ENCODE measurements at places on chromosomes 12 and 14. TPM values are rescaled to one million over a fixed set of nuclear protein-coding genes. Genes with fewer than 3 reads are reported as not detected.

The PTHLH gene
- 2.5 TPM for total RNA-seq

- H3K4me3 ChIP-seq: no peak overlapping the region
- H3K27me3 ChIP-seq: no peaks in the 10 kb centered on the region
- DNase-seq: no peak
- no peaks in the 10 kb centered on the region for H3K36me3 ChIP-seq
- H3K4me1 ChIP-seq: peaks cover 2% of the 10 kb centered on the region
Observed at GRCh38 chr12:115044073-115044472, 360.1 kb upstream of the TBX3 start.

DNA sequence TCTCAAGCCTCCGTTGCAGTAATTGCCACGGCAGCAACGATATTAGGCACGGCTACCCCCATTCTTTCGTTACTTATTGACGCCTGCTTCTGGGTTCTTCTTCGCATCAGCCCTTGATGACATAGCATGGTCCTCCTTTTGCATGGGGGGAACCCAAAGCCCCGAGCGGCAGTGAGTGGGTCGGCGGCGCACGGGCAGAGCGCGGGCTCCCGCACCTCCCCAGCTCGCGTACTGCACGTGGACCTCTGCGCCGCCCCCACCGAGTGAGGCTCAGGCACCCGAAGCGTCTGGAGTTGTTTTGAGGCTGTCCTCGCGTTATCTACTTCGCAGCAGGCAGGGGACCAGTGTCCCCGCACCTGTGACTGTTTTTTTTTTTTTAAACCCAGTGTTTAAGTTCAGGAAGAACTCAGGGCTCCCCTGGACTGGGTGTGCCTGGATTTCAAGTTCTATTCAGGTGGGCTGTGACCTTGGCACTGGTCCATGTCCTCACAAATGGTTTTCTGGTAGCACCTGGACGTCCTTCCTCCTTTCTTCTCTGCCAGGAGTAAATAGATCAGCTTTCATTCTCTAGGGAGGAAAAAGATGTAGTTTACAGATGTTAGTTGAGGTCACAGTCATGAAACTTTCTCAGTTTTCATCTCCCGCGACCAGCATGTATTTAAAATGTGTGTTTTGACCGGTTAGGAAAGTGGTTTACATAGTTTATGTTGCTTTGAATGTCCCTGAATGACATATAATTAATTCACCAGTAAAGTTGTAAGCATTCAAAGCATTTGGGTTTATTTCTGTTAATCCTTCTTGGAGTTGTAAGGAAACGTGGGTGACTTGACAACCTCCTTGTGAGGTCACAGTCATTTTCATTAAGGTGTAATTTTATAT is 1.4 kb upstream of the FOXN4 start:
- H3K4me1 ChIP-seq: peaks cover 11% of the 10 kb centered on the region
- DNase-seq: peak; percentile 21
- no peaks in the 10 kb centered on the region for H3K36me3 ChIP-seq
- H3K4me3 ChIP-seq: peak overlapping the region; percentile 36
- H3K27me3 ChIP-seq: peaks cover 58% of the 10 kb centered on the region

- DNase-seq: peak; percentile 74
- no peak within 1 kb of the TSS for H3K4me3 ChIP-seq
- H3K4me1 ChIP-seq: no peaks in the 10 kb centered on the region
- peaks cover 4% of the 10 kb centered on the region for H3K27me3 ChIP-seq
- H3K36me3 ChIP-seq: no peaks in the 10 kb centered on the region
- H3K27ac ChIP-seq: no peak within 1 kb of the TSS
Observed at GRCh38 chr12:4379405-4379804, at the start of gene FGF23. TSS of gene FGF23 (minus strand) at chr12:4379712. CDS start at chr12:4379582, 130 bp downstream.

- H3K27ac ChIP-seq: no peak overlapping the region
- DNase-seq: no peak
- no peak overlapping the region for H3K4me3 ChIP-seq
- H3K4me1 ChIP-seq: peaks cover 3% of the 10 kb centered on the region
- H3K27me3 ChIP-seq: peaks cover 4% of the 10 kb centered on the region
- H3K36me3 ChIP-seq: no peaks in the 10 kb centered on the region
Observed at GRCh38 chr12:5000204-5000603, 43.5 kb upstream of the KCNA5 start.

DNA sequence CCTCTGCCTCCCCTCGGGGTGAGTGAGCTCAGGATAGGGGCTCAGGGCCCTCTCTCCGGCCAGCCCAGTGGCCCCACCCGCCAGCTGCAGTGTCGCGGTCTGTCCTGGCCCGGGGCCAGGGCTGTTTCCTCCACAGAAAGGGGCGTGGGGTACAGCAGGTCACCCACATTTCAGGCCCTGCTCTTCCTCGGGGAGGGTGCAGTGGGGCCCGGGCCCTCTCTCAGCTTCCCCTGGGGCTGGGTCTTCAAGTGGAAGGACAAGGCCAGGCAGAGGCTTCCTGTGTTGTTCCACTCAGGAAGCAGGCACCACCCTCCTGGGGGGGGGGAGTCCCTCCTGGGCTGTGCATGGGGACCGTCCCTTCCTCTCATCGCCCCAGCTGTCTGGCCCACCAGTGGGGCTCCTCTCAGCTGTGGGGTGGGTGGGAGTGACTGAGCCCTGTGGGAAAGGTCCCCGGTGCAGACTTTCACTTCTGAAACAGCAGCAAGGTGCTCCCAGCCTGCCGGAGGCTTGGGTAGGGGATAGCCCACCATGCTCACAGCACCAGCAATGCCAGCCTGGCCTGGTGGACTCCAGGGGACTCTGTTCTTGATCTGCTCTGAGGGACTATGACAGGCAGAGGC is 3.7 kb downstream of the GPR132 start:
- DNase-seq: peak; percentile 49
- H3K27me3 ChIP-seq: no peaks in the 10 kb centered on the region
- H3K4me1 ChIP-seq: peaks cover 52% of the 10 kb centered on the region
- H3K27ac ChIP-seq: peak overlapping the region; percentile 65

DNA sequence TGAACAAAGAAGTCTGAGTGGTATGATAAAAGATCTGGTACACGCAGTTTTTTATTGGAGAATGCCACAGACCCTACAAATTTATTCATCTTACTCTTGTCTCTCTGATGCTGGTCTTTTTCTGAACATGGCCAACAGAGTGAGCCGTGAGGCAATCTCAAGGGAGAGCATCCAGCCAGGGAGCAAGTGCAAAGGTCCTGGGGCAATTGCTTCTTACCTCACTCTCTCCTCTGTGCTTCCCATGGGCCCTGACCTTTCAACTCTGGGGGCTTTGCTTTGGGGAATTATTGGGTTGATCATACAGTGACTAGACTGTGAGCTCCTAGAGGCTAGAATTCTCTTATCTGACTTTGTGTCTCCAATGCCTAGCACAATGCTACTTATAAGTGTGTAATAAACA is 171.7 kb downstream of the MYRFL start:
- H3K4me1 ChIP-seq: peaks cover 9% of the 10 kb centered on the region
- no peak for DNase-seq
- H3K4me3 ChIP-seq: no peak overlapping the region

GRCh38 chr12:131131077-131131807 is 177.5 kb downstream of the ADGRD1 start:
- H3K36me3 ChIP-seq: no peaks in the 10 kb centered on the region
- H3K4me1 ChIP-seq: peaks cover 5% of the 10 kb centered on the region
- H3K4me3 ChIP-seq: no peak overlapping the region
- DNase-seq: no peak

GRCh38 chr12:67382241-67382871 is 113.2 kb downstream of the CAND1 start:
- no peaks in the 10 kb centered on the region for H3K4me1 ChIP-seq
- H3K27me3 ChIP-seq: no peaks in the 10 kb centered on the region
- DNase-seq: no peak

DNA sequence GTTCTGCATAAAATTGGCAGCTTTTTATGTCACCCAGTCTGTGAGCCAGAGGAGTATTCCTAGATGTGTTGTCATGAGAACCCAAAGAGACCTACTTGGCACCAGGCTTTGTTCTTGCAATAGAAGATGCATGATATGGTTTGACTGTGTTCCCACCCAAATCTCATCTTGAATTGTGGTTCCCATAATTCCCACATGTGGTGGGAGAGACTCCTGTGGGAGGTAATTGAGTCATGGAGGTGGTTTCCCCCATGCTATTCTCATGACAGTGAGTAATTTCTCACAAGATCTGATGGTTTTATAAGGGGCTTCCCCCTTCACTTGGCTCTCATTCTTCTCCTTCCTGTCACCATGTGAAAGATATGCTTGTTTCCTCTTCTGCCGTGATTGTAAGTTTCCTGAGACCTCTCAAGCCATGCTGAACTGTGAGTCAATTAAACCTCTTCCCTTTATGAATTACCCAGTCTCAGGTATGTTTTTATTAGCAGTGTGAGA is 572.0 kb upstream of the ATP2B1 start:
- no peaks in the 10 kb centered on the region for H3K36me3 ChIP-seq
- DNase-seq: no peak
- H3K27me3 ChIP-seq: no peaks in the 10 kb centered on the region
- H3K4me1 ChIP-seq: no peaks in the 10 kb centered on the region
- no peak overlapping the region for H3K27ac ChIP-seq

- H3K4me3 ChIP-seq: no peak overlapping the region
- no peak for DNase-seq
- H3K4me1 ChIP-seq: no peaks in the 10 kb centered on the region
- H3K27ac ChIP-seq: no peak overlapping the region
- H3K36me3 ChIP-seq: no peaks in the 10 kb centered on the region
- no peaks in the 10 kb centered on the region for H3K27me3 ChIP-seq
Observed at GRCh38 chr14:75495882-75496281, 26.4 kb upstream of the BATF start.

- H3K27me3 ChIP-seq: no peaks in the 10 kb centered on the region
- H3K4me1 ChIP-seq: peaks cover 17% of the 10 kb centered on the region
- no peaks in the 10 kb centered on the region for H3K36me3 ChIP-seq
- no peak overlapping the region for H3K27ac ChIP-seq
Observed at GRCh38 chr12:93819050-93819491, 141.9 kb downstream of the CRADD start.

DNA sequence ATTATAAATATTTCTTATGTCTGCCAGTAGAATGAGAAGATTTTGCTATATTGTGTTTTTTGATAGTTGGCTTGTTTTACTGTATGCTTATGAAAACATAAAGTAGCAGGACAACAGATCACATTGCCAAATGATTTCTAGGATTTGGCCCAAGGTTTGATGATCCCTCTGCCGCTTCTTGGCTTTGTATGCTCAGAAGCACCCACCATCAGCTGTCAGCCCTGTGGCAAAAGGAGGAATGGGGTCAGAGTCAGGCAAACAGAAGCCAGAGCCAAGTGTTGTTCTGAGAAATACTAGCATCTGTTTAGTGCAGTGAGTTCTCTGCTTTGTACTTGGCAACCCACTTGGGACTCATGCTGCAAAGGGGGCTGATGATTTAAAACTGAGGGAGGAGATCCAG is 152.2 kb downstream of the PDE3A start:
- peak; percentile 89 for DNase-seq
- no peaks in the 10 kb centered on the region for H3K27me3 ChIP-seq
- peak overlapping the region; percentile 76 for H3K27ac ChIP-seq
- H3K4me3 ChIP-seq: no peak overlapping the region
- peaks cover 8% of the 10 kb centered on the region for H3K4me1 ChIP-seq
- no peaks in the 10 kb centered on the region for H3K36me3 ChIP-seq

- no peaks in the 10 kb centered on the region for H3K27me3 ChIP-seq
- H3K4me1 ChIP-seq: no peaks in the 10 kb centered on the region
- no peak for DNase-seq
- H3K27ac ChIP-seq: no peak overlapping the region
Observed at GRCh38 chr12:18467620-18468245, 206.4 kb downstream of the PIK3C2G start.

The KCNA1 gene
- total RNA-seq: 4.0 TPM

GRCh38 chr12:98635657-98636323 is 8.8 kb downstream of the IKBIP start:
- H3K4me3 ChIP-seq: no peak overlapping the region
- peaks cover 4% of the 10 kb centered on the region for H3K36me3 ChIP-seq
- no peaks in the 10 kb centered on the region for H3K27me3 ChIP-seq
- H3K4me1 ChIP-seq: no peaks in the 10 kb centered on the region

DNA sequence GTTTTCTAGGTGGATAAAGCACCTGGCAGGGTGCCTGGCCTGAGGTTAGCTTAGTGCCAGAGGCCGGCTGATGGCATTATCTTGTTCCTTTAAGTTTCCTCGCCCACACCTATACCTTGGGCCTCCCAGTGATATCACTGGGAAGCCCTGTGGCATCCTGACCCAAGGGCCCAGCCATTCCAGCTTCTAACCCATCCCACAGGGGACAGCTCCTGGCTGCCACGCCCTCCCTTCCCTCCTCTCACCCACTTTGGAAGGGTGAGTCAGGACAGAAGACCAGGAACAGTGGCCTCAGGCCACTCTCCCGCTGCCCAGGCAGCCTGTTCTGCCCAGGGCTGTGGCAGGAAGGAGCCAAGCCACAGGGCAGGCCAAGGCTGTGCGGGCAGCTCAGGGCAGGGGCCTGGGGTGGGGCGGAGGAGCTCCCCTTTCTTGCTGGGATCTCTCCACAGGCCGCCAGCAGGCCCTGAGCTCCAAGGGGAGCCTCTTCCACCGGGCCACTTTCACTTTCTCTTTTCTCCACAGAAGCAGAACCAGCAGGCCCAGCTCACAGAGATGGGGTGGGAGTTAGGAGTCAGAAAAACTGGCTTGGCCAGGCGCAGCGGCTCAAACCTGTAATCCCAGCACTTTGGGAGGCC is 75.1 kb downstream of the IRF2BPL start:
- H3K36me3 ChIP-seq: no peaks in the 10 kb centered on the region
- H3K4me3 ChIP-seq: no peak overlapping the region
- DNase-seq: peak; percentile 88
- no peaks in the 10 kb centered on the region for H3K27me3 ChIP-seq
- peaks cover 86% of the 10 kb centered on the region for H3K4me1 ChIP-seq

The KCNMB4 gene
- 8.2 TPM for total RNA-seq

DNA sequence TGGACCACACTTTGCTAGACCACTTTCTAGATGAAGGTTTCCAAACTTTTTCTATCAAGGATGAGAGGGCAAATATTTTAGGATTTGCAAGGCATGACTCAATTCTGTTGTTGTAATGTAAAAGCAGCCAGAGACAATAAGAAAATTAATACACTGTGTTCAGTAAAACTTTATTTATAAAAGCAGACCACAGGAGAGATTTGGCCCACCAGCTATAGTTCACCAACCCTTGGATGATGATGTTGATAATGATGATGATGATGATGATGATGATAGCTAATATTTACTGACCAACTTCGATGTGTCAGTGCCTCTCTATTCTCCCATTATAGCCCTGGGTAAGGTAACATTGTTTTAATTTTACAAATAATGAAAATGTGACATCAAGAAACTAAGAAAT is 156.5 kb downstream of the BTG1 start:
- no peak overlapping the region for H3K4me3 ChIP-seq
- H3K36me3 ChIP-seq: no peaks in the 10 kb centered on the region
- no peak for DNase-seq
- no peaks in the 10 kb centered on the region for H3K27me3 ChIP-seq
- H3K4me1 ChIP-seq: peaks cover 9% of the 10 kb centered on the region

The NKX2-8 gene
- not detected for total RNA-seq

The TAS2R46 gene
- total RNA-seq: 1.6 TPM

- no peaks in the 10 kb centered on the region for H3K27me3 ChIP-seq
- H3K4me1 ChIP-seq: peaks cover 20% of the 10 kb centered on the region
- peak overlapping the region; percentile 87 for H3K27ac ChIP-seq
- H3K4me3 ChIP-seq: no peak overlapping the region
- H3K36me3 ChIP-seq: no peaks in the 10 kb centered on the region
- peak; percentile 91 for DNase-seq
Observed at GRCh38 chr12:106090591-106091445, 47.9 kb downstream of the NUAK1 start.

The KRT71 gene
- not detected for total RNA-seq

All from muscle of leg (tissue), 16 donors.